Vagina (tissue), 2 donors: ENCODE measurements at places on chromosomes 3 and 15. TPM values are rescaled to one million over a fixed set of nuclear protein-coding genes. Genes with fewer than 3 reads are reported as not detected.

TMEM40 gene
- 31.7 TPM for total RNA-seq

DNA sequence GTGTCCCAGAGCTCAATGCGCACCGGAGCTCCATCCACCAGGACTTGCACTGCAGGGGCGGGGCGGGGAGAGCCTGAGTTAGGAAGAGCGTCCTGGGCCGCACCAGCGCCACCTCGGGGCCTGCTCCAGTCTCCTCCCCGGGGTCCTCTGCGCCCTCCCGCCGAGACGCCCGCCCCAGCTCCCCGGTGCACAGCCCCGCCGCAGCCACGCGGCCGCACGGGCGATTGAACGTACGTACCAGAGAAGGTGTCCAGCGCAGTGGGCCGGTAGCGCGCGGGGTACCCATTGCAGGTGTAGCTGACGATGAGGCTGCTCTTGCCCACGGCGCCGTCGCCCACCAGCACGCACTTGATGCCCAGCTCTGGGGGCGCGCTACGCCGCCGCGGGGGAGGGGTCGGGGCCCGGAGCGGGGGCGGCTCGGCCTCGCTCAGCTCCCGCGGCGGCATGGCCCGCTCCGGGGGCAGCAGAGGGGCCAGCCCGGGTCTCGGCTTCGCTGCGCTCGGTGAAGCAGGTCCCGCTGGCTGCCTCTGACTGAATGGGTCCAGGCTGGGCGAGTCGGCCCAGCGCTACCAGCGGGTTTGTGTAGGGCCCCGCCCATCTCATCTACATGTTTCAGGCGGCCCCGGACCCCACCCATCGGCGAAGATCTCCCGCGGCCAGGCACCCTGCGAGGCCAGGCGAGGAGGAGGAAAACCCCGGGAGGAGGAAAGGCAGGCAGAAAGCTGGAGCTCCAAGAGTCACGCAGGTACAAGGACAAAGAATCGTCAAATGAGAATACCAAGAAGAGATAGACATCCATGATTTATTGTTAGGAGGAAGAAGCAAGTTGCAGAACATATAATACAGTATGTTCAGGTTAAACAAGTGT is at the start of gene RHOV:
Gene RHOV, minus strand, starts transcription at position 541 of the 868 bp plus-strand sequence. Its CDS starts 95 bp downstream, at position 446.
- no peak for DNase-seq
- H3K4me3 ChIP-seq, result peak within 1 kb of the TSS; percentile 59
- no peaks in the 10 kb centered on the region for H3K36me3 ChIP-seq
- peak within 1 kb of the TSS; percentile 69 for H3K27ac ChIP-seq
- H3K4me1 ChIP-seq, result peaks cover 16% of the 10 kb centered on the region
- H3K27me3 ChIP-seq, result no peaks in the 10 kb centered on the region

- no peaks in the 10 kb centered on the region for H3K36me3 ChIP-seq
- peak overlapping the region; percentile 85 for H3K4me3 ChIP-seq
- peak overlapping the region; percentile 95 for H3K27ac ChIP-seq
- DNase-seq, result peak; percentile 95
- no peaks in the 10 kb centered on the region for H3K27me3 ChIP-seq
Measured at GRCh38 chr3:129120254-129121004, 1.2 kb downstream of the RAB43 start.

- no peak for DNase-seq
- H3K27ac ChIP-seq, result no peak overlapping the region
Measured at GRCh38 chr15:87752250-87752951, 504.1 kb downstream of the NTRK3 start.

DNA sequence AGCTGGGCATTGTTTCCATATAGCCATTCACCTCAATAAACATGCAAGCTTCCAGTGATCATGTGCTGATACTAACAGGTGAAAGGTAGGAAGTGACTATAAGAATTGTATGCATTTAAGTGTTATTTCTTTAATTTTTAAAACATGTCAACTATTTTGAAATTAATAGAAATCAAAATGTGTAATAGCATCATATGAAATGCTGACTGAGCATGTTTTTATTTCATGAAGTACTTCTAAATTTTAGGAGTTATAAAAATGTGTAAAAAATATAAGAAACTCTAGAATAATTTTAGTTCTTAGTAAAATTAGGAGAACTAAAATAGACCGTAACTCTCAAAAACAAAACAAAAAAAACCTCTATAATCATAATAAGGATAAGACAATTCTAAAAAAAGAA is 229.3 kb upstream of the ARPP21 start:
- H3K36me3 ChIP-seq, result no peaks in the 10 kb centered on the region
- DNase-seq, result no peak
- no peak overlapping the region for H3K27ac ChIP-seq

DNA sequence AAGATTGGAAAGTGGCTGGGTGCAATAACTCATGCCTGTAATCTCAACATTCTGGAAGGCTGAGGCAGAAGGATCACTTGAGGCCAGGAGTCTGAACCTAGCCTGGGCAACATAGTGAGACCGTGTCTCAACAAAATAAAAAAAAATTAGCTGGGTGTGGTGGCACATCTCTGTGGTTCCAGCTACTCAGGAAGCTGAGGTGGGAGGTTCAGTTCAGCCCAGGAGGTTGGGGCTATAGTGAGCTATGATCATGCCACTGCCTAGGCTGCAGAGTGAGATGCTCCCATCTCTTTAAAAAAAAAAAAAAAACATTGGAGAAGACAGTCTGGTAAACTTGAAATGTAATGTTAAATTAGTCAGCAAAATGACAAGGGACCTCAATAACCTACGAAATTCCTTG is 57.9 kb downstream of the STAG1 start:
- H3K27ac ChIP-seq, result no peak overlapping the region
- no peak overlapping the region for H3K4me3 ChIP-seq
- H3K27me3 ChIP-seq, result no peaks in the 10 kb centered on the region
- peaks cover 51% of the 10 kb centered on the region for H3K4me1 ChIP-seq
- no peak for DNase-seq

SLC33A1 gene
- total RNA-seq, result 27.0 TPM

TKT gene
- total RNA-seq, result 423 TPM

- no peak for DNase-seq
- H3K4me3 ChIP-seq, result no peak overlapping the region
- H3K36me3 ChIP-seq, result no peaks in the 10 kb centered on the region
- peak overlapping the region; percentile 76 for H3K27ac ChIP-seq
Measured at GRCh38 chr15:91956026-91956723, 102.7 kb downstream of the SLCO3A1 start.

DNA sequence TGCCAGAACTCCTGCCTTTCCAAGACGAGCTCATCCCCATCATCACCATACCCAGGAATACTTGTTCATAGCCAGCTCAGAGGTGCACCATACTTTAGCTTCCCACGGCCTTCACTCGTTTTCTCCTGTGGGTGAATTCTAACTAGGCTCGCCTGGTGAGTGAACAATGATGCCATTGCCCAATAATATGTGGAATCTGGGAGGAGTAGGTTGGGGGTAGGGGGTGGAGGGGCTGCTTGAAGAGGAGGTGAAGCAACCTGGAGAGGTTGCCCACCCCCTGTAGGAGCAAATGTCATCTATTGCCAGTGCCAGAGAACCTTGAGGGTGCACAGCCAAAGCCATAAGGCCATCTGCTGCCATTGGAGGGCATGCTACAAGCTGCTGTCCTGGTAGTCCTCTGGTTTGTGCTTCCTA is 592 bp upstream of the ZNF445 start:
- no peaks in the 10 kb centered on the region for H3K36me3 ChIP-seq
- no peak overlapping the region for H3K27ac ChIP-seq
- no peak for DNase-seq
- no peaks in the 10 kb centered on the region for H3K27me3 ChIP-seq

SLC2A2 gene
- not detected for total RNA-seq

- no peaks in the 10 kb centered on the region for H3K4me1 ChIP-seq
- no peak for DNase-seq
- H3K4me3 ChIP-seq, result no peak overlapping the region
Measured at GRCh38 chr3:173912126-173912525, 514.6 kb downstream of the NLGN1 start.
